Globus pallidus (tissue), 1 donor: ENCODE measurements at places on chromosomes 3 and 15.

- DNase-seq, result no peak
These were observed 285.1 kb upstream of the MANF start for GRCh38 chr3:51099794-51100535.

DNA sequence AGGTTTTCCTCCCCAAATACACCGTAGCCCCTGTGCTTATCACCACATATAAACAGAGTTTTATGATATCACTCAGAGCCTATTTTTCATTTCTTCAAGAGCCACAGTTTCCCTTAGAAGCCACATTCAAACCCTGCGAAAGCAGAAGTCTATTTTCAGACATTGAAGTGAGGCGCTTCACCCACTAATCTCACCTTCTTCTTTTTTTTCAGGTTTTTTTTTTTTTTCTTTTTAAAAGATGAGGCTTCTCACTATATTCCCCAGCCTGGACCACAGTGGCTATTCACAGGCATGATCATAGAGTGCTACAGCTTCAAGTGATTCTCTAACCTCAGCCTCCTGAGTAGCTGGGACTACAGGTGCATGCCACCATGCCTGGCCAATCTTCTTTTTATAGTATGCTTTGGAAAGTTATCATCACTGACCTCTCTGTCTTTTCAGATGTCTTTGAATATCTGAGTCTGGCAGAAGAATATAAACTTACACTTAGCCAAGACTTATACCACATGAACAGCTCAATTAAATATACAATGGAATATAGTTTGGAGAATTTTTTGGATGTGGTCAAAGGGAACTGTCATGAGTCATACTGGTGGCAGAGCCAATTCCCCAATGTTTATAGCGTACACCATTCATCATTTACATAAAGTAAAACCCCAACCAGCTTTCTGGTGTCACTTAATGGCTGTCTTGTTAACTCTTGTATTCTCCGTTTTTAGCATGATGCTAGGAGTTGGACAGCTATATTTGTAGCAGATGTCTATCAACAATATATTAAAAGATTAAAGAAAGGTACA is 59.7 kb upstream of the CCDC50 start:
- DNase-seq, result no peak

DNA sequence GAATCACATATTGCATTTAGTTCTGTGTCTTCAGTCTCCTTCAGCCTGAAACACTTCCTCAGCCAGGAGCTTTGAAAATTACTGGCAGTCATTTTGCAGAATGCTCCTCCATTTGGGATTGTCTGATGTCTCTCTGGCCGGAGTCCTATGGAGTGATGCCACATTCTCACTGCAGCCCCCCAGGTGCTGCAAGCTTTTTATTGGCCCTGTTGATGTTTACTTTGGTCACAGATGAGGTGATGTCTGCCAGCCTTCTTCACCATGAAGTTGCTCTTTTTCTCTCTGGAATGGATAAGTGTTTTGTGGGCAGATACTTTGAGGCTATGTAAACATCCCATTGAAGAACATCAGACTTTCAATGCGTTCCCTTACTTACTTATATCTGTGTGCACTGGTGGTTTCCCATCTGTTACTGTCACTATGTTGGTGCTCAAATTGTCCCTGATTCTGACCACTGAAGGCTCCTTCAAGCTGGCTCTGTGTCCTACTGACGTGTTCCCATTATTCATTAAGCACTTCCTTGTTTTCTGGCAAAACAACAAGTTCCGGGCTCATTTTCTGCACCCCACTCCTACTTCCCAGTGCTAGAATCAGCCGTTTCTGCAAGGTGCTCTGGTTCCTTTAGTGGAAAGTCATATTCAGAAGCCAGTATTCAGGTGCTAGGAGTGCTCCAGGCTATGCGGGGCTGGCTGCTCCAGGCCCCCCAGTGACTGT is 1.4 kb upstream of the CLEC3B start:
- no peak for DNase-seq

- peak; percentile 50 for DNase-seq
These were observed 24.6 kb upstream of the DMXL2 start for GRCh38 chr15:51647128-51647562.

DNA sequence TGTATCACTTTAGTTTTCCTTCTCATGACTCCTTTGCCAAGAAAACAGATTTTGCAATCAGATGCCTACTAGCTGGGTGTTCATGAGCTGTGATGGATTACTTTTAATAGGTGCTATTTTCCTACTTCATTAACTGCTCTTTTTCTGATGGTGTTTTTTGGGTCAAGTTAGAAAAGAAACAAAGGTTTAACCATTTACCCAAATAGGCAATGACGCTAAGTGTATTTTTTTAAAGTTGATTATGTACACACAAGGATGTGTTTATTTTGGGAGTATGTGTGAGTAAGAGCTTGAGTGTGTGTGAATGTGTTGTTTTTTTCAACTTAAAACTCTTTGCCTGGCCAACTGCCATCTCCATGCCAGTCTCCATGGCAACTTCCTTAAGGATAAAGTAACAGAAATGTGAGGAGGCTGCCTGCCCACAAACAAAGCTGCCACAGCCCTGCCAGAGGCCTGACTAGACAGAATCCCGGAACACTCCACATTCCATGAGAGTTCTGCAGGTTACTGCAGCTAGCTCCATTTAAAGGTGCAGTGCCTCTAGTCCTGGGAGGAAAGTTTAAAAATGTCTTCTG is 215.6 kb upstream of the RBMS3 start:
- DNase-seq, result peak; percentile 51

- no peak for DNase-seq
These were observed 127.7 kb upstream of the DLG1 start for GRCh38 chr3:197426121-197426566.

- no peak for DNase-seq
These were observed 305.1 kb downstream of the ZNF621 start for GRCh38 chr3:40829876-40830275.

- DNase-seq, result no peak
These were observed 420.5 kb upstream of the NAALADL2 start for GRCh38 chr3:174438501-174439145.

DNA sequence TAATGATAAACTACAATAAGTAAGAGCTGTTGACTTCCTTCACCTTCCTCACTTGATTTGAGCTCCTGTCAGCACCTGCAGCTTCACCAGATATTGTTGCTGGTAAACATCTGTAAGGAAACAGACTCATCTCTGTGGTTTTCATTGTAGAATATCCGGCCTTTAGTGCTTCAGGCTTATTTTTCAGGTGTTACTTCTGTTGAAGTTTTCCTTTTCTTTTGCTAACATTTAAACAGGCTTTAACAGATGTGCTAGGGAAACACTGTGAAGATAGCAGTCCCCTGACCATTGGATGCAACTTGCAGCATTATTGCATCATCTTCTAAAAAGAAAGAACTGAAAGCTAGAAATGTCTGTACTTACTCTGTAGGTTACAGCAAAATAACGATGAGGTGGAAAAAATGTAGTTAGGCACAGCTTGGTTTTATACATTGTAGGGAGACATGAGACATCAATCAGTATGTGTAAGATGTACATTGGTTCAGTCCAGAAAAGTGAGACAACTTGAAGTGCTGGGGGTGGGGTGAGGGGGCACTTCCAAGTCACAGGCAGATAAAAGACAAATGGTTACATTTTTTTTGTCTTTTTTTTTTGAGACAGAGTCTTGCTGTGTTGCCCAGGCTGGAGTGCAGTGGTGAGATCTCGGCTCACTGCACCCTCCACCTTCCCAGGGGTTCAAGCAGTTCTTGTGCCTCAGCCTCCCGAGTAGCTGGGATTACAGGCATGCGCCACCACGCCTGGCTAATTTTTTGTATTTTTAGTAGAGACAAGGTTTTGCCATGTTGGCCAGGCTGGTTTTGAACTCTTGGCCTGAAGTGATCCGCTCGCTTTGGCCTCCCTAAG is 10.2 kb downstream of the EDEM1 start:
- DNase-seq, result no peak

DNA sequence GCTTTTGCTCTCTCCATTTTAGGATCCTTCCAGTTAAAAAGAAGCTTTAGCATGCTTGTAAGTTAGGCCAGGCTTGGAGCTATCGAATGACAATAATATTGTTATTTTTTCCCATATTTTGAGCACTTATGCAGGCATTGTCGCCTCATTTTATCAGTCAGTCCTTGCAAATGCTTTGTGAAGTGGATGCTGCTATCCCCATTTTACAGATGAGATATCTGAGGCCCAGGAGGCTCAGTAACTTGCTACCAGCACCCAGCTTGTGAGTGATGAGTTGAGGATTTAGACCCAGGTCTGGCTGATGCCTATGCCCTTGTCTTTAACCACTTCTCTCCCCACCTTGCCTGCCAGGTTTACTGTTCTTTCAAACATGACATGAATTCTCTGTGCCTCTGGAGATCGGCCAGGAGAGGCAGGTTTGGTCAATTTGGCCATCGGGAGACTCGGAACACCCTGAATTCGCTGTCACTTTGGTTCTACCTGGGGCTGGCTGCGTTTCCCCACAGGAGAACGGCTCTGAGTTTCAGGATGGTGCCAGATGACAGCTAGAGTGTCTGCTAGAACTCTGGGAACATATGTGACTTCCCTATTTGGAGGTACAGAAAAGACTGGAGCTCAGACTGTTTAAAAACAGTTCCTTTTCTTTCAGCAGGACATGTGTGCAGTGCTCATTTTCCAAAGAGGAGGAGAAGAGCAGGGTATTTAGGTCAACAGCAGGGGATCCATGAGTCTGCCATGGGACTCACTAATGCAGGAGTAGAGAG is 25.5 kb upstream of the ZNF710 start:
- no peak for DNase-seq

GRCh38 chr3:24069045-24069444 is 124.0 kb downstream of the NR1D2 start:
- DNase-seq, result no peak

GRCh38 chr3:14480207-14481017 is 59.7 kb downstream of the GRIP2 start:
- no peak for DNase-seq

- DNase-seq, result no peak
These were observed 9.9 kb upstream of the CD200R1L start for GRCh38 chr3:112856537-112856936.

DNA sequence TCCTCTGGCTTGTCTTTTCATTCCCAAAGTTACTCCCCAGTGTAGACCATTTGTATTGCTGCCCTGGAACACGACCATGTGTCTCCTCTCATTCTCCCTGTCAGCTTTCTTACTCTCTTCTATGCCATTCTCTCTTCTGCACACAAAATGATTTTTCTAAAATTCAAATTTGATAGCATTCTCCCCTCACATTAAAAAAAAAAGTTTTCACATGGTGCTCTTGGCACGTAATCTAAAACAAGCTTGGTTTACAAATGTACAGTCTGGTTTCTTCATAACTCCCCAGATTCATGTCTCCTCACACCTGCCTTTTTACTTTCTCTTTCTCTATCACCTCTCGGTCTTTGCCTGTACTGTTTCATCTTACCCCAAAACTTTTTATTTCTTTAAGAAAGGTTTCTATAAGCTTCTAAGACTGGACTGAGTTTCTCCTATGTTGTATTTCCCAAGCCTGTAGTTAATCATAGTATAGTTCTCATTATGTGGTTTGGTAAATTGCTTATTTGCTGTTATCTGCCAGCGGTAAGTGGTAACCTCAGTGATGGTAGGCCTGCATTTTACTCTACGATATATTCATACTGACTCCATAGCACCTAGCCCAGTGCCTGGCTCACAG is 31.2 kb downstream of the BCHE start:
- DNase-seq, result no peak
